ENCODE measurements at places on chromosomes 4 and X. TPM values are rescaled to one million over a fixed set of nuclear protein-coding genes. Genes with fewer than 3 reads are reported as not detected.

DNA sequence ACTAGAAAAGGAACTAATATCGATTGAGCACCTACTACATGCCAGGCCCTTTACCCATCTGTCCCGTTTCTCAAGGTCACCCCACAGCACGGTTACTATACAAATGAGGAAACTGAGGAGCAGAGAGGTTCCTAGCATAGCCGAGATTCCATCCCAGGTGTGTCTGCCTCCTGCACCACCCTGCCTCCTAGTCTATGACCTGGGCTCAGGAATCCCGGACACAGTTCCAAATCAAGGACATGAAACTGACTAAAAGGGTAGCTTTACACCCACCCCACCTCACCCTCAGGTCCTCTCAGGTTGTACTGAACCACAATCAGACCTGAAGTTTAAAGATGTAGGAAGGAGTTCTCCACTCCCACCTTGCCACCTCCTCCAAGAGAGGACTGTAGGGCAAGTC is 55.6 kb downstream of the APBB2 start:
- no peak for DNase-seq

- no peak for DNase-seq
These were observed 331.3 kb downstream of the GRXCR1 start for GRCh38 chr4:43223820-43224219.

DNA sequence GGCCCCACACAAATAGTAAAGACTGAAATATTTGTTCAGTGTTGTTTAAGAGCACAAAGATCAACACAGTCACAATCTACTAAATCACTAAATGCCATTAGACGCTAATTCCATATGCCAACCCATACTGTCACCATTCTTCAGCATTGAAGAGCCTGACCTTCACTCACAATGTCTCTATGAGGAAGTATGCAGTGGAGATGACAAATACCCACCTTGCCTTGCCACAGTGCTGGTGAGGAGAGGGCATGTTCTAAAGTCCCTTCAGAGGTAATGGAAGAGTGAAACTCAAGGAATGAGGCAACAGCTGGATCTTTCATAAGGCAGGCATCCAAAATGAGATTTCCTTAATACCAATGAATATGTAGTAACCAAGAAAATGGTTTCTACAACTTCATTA is 50.4 kb downstream of the FRMD7 start:
- no peak for DNase-seq

CHM gene
- 12.2 TPM for total RNA-seq

- no peak for DNase-seq
These were observed 141.9 kb downstream of the THOC2 start for GRCh38 chrX:123590842-123591486.

DNA sequence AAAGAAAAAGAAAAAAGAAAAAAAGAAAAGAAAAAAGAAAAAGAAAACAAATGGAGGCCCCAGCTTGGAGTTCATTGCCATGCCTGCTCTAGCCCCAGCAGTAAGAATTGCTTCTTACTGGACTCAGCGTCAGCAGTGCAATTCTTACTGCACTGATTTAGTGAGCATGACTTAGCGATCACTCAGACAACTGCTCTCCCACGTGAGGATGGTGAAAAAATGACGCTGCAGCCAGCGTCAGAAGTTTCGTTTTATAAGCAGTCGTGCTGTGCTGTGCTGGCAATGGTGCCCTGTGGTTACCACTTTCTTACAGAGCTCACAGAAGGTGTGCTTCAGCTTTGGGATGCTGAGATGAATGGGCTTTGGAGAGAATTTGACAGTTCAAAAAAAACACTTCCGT is 68.3 kb upstream of the DDX3X start:
- DNase-seq: no peak

RASL11B gene
- total RNA-seq: 0.97 TPM

DNA sequence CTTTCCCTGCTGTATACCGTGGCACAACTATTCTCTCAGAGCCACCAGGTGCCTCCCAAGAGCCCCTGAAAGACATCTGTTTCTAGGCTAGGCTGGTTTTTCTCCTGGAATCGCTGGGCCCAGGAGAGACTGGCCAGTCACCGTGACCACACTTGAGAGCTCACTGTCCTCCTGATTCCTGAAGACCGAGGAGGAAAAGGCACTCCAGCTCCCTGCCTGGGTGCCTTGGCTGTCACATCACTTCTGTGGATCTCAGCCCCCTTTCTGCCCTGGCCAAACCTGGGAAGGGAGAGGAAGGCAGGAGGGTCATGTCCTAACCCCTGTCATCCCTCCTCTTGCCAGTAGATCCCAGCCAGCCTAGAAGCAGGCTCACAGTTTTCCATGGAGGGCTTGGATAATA is 54.7 kb upstream of the LAS1L start:
- DNase-seq: no peak

DNA sequence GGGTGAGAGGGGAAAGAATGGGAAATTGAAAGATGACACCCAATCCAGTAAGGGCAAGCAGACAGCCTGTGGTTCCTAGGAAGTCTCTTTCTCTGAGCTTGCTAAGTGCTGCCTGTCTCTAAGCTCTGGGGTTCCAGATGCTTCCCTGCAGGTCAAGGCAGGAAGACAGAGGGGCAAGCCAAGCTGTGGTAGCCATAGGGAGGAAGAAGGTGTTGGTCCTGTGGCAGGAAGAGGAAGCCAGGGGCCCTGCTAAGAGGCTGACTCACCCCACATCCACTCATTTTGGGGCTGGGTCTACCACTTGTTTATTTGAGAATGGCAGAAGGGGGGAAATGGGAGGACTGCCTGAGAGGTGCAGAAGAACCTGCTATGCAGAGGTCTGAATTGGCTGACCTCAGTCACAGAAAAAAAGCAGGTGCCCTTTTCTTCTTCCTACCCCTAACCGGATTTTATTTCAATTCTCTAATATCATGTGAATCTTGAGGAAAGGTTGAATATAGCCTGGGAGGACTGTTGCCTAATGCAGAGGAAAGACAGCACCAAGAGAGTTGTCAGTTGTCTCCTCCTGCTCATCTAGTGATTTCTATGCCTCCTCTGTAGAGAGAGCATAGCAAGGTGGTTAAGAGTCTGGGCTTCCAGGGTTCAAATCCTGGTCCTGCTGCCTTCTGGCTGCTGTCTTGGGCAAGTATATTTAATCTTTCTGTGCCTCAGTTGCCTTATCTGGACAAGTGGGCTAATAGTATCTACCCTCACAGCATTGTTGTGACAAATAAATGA is 27.4 kb downstream of the HOPX start:
- DNase-seq: no peak

- no peak for DNase-seq
These were observed 108.3 kb upstream of the RBPJ start for GRCh38 chr4:26212528-26212927.

- no peak for DNase-seq
These were observed 161.1 kb downstream of the FBXW7 start for GRCh38 chr4:152374606-152375285.

GLOD5 gene
- total RNA-seq: not detected

DNA sequence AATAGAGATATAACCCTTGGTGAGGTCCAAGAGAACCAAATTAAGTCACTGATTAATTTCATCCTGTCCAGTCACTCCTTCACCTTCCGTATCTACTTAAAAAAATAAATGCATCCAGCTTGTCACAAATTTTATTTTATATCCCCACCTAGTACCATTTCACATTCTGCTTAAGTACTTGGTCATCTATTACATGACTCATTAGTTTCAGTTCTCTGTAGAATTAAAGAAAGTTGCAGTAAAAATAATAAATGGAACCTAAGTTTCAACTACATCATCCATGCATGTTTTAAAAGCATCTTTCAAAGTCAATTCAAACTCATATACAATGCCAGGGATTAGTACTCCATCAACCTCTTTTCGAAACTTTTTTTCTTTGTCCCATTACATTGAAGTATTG is 130.2 kb downstream of the SH2D1A start:
- DNase-seq: no peak

MTMR8 gene
- 3.2 TPM for total RNA-seq

DNA sequence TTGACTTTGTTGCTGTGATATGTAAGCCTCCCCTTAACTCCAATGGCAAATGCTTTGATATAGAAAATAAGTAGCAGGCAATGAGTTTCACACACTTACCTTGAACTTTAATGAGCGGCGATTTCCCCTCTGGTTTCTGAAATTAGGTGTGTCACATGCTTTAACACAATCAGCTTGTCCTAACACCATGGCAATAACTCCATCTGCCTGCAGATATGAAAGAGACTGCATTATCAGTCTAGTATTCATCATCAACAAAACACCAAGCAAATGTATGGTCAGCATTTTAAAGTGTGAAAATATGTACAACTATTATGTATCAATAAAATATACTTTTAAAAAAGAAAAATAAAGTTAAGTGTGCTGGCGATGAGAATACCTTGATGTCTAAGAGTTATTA is 128.8 kb upstream of the FAM9B start:
- DNase-seq: no peak

DNA sequence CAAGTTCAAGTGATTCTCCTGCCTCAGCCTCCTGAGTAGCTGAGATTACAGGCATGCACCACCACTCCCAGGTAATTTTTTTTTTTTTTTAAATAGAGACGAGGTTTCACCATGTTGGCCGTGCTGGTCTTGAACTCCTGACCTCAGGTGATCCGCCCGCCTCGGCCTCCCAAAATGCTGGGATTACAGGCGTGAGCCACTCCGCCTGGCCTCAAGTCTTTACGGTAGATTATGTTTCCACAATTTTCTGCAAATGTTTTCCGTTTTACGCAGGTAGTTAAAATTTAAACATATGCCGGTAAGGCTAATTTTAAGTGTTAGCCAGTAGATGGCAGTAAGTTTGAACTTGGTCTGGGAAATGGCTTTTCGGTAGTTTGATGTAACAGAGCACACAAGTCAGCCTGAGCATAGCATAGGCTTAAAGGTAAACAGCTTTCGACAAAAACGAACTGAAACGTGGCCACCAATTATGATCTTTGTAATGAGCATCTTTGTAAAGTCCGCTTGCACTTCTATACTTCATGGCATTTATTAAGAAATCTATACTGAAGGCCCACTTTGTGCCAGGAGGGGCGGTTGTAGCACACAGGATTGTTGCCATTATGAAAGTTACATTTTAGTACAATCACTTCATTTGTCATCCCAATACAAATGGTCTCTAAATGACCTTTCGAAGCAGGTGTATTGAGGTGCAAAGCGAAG is 31.1 kb downstream of the CCKAR start:
- DNase-seq: no peak

- no peak for DNase-seq
These were observed 96.6 kb downstream of the ADRA2C start for GRCh38 chr4:3862640-3863420.

S100P gene
- total RNA-seq: 15.8 TPM

Measured in esophagus squamous epithelium (tissue), 5 donors.